NCI-H2107 (cell line): ENCODE measurements at places on chromosomes 7 and 10.

DNA sequence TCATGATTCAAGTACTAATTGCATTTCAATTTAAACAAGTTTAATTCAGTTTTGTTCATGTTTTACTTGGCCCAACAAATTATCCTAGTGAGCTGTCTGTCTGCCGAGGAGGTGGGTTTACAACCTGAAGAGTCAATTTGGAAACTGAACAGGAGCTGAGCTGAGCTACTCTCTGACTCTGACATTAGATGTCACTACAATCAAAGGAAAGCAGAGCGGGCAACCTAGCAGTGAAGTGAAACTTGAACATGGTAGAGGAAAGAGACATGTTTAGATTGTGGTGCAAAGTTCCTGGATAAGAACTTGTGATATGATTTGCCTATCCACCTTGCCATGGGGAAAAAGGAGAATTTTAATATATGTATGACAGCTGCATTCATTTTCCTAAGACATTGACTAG is 9.6 kb upstream of the AGR3 start:
- peak; percentile 40 for DNase-seq

GRCh38 chr7:143300959-143301935 is 13.1 kb downstream of the CASP2 start:
- no peak for DNase-seq

DNA sequence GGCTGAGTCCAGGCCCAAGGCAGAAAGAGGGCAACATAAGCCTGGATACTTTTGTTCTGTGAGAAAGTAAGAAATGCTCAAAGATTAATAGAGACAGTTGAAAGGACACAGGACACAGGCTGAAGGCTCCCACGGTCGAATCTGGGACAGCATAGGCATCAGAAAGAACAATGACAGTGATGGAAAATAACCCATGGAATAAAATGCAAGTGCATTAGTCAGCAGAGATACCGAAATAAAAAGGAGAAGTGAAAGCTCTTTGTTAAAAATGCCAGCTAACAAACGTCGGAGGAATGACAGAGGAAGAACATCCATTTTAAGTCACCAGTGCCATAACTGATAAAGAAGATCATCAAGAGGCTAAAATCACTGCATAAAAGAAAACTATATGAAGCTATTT is 19.6 kb upstream of the AGAP5 start:
- DNase-seq = no peak

DNA sequence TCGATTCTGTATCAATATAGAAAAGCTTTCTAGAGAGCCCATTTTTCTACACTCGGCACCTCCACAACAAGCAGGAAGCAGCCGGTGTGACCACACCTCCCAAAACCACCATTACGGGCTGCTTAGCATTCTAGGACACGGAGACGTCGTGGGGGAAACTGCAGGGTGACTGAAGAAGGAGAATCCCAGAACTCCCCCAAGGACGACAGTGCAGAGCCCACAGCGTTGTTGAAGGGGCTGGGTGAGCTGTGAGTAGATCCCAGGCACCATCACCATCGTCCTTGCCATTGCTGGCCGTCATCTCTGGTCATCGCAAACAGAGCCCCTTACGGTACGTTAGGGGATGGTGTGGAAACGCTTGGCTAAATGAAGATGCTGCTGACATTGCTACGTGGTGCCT is 351.8 kb downstream of the PTPRN2 start:
- DNase-seq = no peak

- DNase-seq = no peak
Measured at GRCh38 chr10:96044736-96045135, 1.4 kb downstream of the CCNJ start.

DNA sequence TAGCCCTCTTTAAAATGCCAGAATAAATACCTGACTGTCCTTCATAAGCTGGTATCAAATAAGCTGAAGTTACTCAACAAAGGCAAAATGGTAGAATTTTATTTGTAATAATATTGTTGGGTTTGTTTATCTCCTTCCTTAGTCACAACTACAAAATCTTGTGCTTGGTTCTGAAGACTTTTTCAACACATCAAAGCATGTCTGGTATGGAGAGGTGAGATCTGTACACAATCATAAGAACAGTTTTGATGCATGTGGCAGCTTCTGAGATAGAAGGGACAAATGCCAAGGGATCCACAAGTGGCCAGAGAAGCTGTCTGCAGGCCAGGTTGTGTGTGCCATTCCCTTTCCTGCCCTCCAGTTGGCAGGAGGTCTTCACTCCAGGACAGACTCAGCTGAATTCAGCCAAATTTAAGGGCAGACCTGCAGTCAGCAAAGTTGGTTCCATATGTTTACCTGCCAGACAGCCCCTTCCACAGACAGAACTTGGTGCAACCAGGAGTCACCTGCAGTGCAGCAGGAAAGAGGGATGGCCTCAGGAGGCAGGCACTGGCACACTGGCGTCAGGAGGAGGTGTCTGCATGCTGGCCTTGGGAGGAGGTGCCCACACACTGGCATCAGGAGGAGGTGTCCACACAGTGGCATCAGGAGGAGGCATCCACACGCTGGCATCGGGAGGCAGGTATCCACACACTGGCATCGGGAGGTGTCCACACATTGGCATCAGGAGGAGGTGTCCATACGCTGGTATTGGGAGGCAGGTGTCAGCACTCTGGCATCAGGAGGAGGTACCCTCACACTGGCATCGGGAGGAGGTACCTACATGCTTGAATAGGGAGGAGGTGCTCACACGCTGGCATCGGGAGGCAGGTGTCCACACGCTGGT is 93.1 kb upstream of the IKZF1 start:
- DNase-seq = no peak

DNA sequence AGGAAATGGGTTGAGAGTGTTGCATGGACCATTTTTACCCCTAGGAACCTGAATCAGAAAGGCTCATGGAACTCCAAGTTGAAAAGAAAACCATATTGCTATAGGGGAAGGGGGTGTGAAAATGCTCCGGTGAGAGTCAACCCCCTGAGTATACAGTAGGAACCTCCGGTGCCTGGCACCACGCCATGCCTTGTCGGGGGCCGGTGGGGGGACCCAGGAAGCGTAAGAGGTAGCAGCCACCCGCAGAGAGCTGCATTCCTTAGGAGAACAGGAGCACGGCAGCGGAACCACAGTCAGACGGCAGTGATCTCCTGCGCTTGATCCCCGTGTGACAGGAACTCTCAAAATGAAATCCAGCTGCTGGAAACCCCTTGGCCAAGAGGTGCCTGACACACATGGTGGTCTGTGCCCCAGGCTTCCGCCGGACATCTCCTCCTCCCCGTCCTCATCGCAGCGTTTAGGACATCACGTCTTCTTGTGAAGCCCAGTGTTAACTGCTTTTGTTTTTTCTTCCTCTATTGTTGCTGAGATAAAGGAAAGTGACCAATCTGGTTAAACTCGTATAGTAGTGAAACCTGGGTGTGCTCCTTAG is 186.8 kb downstream of the CELF2 start:
- DNase-seq = no peak

DNA sequence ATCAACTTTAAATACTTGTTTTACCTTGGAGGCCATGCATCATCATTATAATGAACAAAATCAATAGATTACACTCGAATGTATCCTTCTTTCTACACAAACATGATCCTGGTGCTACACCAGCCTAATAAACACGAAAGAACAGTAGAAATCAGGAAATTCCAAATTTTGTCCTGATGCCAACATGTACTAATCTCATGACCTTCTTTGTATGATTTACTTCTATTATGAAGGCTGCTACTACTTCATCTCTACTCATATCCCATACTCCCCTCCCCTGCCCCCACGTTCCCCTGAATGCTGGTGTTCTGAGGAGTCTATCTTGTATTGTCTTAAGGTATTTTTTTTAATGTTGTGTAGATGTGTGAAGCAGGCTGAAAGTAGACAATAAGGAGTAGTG is 315.0 kb downstream of the CACNA2D1 start:
- no peak for DNase-seq

- peak; percentile 24 for DNase-seq
Measured at GRCh38 chr10:70715853-70716795, 43.8 kb downstream of the ADAMTS14 start.

DNA sequence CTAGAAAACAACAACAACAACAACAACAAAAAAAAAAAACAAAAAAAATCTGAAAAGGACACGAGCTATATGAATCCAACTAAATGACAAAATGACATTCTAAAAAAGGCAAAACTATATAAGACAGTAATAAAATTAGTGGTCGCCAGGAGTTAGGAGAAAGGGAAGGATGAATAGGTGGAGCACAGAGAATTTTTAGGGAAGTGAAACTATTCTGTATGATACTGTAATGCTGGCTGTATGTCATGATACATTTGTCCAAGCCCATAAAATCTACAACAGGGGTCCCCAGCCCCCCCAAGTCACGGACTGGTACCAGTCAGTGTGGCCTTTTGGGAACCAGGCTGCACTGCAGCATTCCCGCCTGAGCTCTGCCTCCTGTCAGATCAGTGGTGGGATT is 2.8 kb upstream of the PUS7 start:
- no peak for DNase-seq

DNA sequence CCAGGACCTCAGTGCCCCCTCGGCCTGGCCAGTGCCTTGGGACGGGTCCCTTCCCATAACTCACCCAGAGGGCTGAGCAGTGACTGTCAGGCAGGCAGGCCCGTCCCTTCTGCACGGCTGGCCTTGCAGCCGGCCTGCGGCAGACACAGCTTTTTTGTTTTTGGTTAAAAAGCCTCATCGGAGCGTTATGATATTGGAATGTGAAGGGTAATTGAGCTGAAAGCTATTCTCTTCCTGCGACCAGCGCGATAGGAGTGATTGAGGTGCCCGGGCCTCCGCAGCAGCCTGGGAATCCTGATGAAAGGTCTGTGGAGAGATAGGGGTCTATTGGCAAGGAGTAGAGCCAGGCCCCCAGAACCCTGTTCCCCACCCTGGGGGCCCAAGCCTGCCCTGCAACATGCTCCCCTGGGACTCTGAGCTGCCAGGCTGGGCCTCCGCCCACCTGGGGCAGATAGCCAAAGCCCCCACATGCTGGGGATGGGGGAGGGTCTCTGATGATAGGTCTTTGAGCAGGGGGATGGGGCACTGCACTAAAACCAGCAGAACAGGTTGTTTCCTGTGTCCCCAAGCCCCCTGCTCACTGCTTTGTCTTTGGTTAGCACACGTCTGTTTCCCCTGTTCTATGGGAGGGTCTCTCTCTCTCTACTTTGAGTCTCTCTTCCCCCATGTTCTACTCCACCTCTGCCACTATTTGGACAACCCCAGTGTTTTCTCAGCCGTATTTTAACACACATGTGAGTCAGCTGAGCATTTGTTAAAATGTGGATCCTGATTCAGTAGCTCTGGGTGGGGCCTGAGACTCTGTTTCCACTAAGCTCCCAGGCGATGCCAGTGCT is 131.9 kb downstream of the CDH23 start:
- DNase-seq = no peak

DNA sequence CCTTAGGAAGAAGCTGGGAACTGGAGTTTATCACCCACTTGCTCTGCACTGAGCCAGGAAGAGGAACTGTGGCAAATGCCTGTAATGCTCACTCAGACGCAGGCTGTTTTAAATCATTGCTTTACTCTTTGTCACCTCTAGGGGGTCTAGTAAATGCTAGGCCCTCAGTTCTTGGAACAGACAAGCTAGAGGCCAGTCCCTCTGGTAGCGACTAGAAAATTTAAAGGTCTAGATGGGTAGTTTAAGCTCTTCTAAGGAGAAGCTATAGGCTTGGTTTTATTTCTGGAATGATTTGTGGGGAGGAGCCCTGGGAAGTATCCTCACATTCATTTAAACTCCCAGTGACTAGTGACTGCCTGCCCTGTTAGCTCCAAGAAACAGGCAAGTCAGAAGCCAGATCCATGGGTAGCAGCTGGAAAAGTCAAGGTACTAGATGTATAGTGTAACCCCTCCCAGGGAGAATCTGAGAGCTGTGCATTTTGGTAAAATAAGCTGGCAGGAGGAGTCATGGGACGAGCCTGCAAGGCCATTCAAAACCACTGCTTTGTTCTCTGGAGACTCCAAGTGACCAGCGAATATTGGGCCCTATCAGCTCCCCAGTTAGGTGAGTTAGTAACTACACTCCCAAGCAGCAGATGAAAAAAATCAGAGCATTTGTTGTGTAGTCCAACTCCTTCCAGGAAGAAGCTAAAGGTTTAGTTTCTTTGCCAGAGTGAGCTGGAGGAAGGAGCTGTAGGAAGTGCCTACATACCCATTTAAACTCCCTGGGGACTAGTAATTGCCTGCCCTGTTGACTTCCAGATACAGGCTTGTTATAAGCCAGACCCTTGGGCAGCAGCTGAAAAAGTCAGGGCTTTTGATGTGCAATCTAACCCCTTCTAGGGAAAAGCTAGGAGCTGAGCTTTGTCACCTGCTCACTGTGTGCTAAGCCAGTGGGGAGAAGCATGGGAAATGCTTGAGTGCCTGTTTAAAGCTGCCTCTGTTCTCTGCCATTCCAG is 68.9 kb downstream of the DYNC1I1 start:
- DNase-seq = no peak

DNA sequence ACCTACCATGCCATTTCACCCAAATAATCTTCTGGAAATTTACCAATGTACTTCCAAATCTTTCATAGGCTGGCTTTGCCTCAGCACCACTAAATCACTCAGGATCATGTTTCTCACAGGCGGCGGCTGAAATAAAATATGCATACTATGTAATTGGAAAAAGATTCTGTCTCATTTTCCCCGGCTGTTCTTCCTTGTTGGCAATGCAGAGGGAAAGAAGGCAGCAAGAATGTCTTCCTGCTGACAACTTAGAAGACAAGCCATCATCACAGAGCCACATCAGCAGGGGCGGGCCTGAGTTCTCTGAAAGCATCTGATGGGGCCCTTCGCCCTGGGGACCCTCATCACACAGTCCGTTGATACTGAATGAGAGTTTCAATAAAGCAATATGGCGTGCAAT is 39.2 kb upstream of the COL1A2 start:
- DNase-seq = no peak

DNA sequence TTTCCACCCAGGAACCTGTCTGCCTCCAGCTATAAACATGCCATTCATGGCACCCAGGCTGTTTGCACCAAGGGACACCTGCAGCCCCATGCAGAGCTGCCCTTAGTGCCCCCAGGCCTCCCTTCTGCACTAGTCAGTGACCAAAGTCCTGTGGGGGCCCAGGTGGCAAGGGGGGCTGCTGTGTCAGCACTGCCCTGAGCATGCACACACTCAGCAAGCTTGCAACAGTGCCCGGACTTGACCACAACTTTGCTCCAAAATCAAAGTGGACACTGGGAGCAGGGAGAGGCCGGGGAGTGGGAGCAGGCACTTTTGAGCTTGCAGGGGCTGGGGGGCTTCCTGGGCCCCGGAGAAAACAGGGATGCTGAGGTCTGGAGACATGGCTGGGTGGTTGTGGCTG is 192.9 kb upstream of the MBL2 start:
- DNase-seq = no peak

GRCh38 chr7:36507475-36508440 is 118.1 kb downstream of the ANLN start:
- no peak for DNase-seq

DNA sequence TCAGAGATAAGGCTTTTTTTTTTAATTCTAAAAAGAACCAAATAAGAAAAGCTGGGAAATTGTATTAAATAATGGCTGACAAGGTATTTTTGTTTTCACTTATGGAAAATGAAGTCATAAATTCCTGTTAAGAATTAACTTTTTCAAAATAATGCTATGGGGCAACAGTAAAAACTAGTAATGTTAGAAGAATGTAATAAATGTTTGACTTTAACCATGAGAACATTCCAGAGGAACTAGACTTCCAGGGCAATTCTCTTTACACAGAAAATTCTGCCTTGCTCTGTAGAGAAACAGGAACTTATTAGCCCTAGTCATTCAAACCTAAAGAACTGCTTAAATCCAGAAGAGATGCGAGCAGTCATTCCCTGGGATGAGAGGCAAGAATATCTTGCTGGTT is 571.1 kb downstream of the IPMK start:
- no peak for DNase-seq

- DNase-seq = no peak
Measured at GRCh38 chr10:85922356-85923129, 444.1 kb downstream of the GRID1 start.
